Naive thymus-derived CD4-positive, alpha-beta T cell (primary cell): ENCODE measurements at places on chromosomes 6 and 20. TPM values are rescaled to one million over a fixed set of nuclear protein-coding genes. Genes with fewer than 3 reads are reported as not detected.

The SIRPB2 gene
- total RNA-seq = 0.30 TPM

The CDH4 gene
- 0.05 TPM for total RNA-seq

The MUC22 gene
- total RNA-seq = not detected

The LAMA4 gene
- not detected for total RNA-seq

The SLC17A4 gene
- total RNA-seq = not detected

DNA sequence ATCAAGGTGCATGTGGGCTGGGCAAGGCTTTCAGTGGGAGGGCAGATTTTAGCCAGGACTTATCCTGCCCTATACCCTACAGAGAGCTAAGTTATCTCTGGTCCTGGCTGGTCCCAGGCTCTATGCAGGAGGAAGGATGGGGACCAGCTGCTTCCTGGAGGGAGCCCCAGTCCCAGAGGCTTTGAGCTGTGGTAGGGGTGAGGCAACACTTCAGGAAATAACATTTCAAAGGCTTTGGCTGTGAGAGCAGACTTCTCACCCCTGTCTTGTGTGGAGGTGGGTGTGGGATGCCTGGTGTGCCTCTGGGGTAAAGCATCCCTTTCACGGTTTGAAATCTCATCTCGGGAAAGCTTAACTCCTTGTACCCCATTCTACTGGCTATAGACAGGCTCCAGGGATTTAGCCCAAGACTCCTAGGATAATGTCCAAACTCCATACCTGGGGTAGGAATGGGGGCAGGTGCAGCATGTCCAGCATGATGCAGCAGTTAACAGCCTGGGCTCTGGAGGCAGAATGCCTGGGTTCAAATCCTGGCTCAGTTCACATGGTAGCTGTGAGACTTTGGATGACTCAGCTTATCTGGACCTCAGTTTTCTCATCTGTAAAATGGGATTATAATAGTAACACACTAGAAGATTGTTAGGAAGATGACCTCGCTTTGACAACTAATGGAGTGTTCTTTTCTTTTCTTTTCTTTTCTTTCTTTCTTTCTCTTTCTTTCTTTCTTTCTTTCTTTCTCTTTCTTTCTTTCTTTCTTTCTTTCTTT lies 27.5 kb upstream of the SIRPA start:
- no peaks in the 10 kb centered on the region for H3K36me3 ChIP-seq
- no peak overlapping the region for H3K4me3 ChIP-seq
- H3K27ac ChIP-seq = no peak overlapping the region
- no peaks in the 10 kb centered on the region for H3K4me1 ChIP-seq
- DNase-seq = no peak

DNA sequence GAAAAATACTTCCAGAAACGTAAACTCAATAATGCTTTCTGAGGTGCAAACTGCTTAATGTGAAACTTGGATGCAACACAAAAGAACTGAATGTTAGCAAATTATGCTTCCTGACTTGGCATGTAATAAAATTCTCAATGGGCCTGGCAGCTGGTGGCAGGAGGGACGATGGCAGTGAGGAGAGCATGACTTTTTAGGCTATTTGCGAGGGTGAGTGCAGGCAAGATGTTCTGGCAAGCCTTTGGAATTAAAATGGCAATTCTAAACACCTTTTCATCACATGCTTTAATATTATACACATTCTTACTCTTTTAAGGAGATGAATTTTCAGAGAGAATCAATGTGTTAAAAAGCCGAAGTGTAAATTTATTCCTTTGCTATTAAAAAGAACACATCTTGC lies 224.8 kb upstream of the CDH4 start:
- H3K4me3 ChIP-seq = no peak overlapping the region
- H3K27me3 ChIP-seq = no peaks in the 10 kb centered on the region
- no peak for DNase-seq

GRCh38 chr20:37423545-37423944 lies 77.6 kb downstream of the SRC start:
- no peaks in the 10 kb centered on the region for H3K4me1 ChIP-seq
- no peak for DNase-seq
- H3K27ac ChIP-seq = no peak overlapping the region
- H3K27me3 ChIP-seq = no peaks in the 10 kb centered on the region
- no peaks in the 10 kb centered on the region for H3K36me3 ChIP-seq

GRCh38 chr6:141540207-141540606 lies 592.5 kb upstream of the GJE1 start:
- H3K4me3 ChIP-seq = no peak overlapping the region
- H3K36me3 ChIP-seq = no peaks in the 10 kb centered on the region
- no peaks in the 10 kb centered on the region for H3K4me1 ChIP-seq
- H3K27ac ChIP-seq = no peak overlapping the region

GRCh38 chr6:154508573-154509375 lies 1.7 kb downstream of the CNKSR3 start:
- H3K27me3 ChIP-seq = no peaks in the 10 kb centered on the region
- no peaks in the 10 kb centered on the region for H3K36me3 ChIP-seq
- no peak for DNase-seq
- H3K4me3 ChIP-seq = no peak overlapping the region
- no peak overlapping the region for H3K27ac ChIP-seq

GRCh38 chr6:43506667-43507471 lies 3.3 kb downstream of the LRRC73 start:
- H3K36me3 ChIP-seq = no peaks in the 10 kb centered on the region
- no peak overlapping the region for H3K27ac ChIP-seq
